ENCODE measurements at places on chromosomes 5 and 9.

GRCh38 chr9:135971111-135971766 is 10.1 kb upstream of the UBAC1 start:
- no peak for DNase-seq

DNA sequence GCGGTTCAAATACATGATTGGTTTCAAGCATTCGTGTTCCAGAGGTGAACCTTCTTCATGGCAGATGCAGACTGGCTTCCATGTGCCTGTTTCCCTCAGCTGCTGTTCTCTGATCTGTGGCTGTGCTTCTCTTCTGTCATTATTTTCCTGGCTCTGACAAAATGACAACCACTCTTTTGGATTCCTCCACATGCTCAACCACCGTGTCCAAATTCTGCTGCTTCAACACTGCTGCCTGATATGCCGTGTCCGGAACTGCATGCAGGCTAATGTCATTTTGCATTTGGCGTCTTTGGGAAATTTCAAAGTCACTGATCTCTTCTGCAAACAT is 368.7 kb upstream of the ZNF608 start:
- DNase-seq, result no peak

DNA sequence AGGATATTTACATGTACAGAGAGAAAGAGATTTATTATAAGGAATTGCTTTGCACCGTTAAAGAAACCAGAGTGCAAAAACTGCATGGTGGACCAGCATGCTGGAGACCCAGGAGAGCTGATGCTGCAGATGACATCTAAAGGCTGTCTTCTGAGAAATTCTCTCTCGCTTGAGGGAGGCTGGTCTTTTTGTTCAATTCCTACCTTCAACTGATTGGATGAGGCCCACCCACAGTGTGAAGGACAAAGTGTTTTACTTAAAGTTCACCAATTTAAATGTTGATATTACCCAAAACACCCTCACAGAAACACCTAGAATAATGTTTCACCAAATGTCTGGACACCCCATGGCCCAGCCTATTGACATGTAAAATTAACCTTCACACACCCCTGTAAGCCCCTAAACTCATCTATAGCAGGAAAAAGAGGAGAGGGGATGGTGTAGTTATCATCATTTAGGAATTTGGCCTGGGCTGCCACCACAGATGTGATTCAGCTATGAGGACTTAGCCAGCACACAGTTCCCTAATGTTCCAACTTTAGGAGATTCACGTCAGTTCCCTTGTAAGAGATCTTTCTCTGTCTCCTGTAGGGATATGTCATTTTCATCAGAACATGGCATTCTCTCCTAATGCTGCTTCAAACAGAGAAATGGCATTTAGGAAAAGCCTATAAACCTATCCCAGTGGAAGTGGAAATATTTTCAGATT is 358.2 kb upstream of the TLE4 start:
- no peak for DNase-seq

DNA sequence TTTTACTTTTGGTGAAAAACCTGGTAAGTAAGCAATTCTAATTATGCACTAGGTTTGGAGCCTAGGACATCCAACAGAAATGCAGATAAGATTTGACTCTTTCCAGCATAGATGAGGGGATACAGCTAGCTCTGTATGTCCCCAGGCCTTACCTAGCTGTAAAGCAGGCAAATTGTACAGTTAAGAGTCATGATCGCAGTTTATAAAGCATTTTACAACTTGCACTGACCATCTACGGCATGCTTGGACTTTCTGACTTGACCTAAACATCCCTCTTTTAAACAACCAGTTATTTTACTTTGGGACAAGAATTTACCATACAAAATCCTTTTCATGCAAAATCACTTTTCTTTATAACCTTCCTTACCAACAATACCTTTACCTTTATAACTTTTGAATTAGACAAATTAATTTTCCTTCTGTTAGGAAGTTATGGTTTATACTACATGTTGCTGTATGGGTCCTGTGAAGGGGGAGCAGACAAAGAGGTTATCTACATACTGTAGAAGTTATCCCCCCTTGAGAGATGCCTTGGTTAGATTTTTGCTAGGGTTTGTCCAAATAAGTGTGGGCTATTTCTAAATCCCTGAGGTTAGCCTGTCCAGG is 36.8 kb downstream of the FGD3 start:
- no peak for DNase-seq

GRCh38 chr9:29637471-29638237 is 2064.4 kb upstream of the C9orf72 start:
- DNase-seq, result no peak

DNA sequence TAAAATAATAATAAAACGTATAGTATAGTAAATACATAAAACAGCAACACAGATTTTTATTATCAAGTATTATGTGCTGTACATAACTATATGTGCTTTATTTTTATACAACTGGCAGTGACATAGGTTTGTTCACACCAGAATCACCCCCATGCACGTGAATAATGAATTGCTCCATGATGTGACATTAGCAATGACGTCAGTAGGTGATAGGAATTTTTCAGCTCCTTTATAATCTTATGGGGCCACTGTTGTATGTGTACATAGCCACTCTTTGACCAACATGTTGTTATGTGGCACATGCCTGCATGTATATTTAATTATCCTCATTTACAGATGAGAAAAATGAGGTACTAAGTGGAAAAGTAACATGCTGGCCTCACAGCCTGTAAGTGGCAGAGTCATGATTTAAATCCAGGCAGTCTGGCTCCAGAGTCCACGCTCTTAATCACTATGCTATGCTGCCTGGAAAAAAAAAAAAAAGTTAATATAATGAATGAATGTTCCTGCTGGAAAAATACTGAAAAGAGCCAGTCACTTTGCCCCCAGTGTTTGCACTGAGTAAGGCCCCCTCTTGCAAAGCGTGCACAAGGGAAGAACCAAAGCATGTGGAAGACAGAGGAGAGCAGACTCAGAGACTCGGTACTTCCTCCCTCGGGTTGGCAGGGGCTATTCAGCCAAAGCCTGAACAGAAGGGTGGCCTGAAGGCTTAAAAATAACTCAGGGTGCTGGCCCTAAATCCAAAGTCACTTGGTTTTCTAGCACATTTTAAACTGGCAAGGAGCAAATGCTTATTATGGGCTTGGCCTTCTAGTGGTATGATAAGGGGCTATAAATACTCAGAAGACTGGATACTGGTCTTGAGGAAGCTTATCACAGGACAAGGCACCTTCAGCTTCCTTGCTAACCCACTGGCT is 206.8 kb downstream of the GLIS3 start:
- no peak for DNase-seq

DNA sequence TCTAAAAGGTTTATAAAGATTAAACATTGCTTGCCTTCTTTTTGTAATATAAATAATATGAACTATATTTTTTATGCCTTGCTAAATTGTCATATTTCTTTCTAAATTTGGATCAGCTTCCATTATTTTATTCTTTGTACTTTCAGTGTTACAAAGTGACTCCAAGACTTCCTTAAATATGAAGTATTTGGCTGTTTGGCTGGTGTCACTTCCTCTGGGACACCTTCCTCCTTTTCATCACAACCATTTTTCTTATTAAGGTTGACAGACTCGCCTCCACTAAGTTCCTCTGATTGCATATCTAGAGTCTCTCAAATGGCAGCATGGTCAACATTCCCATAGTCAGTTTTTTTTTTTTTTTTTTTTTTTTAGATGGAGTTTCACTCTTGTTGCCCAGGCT is 73.8 kb upstream of the SLC1A1 start:
- DNase-seq, result no peak

DNA sequence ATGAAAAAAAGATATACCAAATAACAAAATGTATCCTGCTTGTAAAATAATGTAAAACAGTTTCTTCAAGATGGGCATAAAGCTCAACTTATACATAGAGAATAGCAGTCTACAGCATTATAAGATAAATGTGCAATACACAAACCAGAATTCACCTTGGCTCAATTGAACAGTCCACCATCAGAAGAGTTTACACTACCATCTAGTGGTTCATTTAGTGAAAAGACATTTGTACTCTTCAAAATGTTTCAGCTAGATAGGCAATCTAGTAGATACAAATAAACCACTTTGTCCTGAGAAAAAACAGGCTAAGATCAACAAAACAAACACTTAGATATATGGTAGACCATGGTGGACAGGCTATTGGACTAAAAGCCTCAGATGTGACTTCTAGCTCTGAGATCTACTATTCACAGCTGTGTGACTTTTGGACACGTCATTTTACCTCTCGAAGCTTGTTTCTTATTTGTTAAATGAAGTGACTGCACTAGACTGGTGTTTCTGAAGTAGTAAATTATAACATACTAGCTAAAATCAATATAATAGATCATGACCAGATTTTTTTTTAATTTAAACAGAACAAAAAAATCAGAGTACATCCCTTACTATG is 22.1 kb upstream of the TPD52L3 start:
- peak; percentile 52 for DNase-seq

- no peak for DNase-seq
Observed at GRCh38 chr9:111023128-111023527, 15.1 kb downstream of the LPAR1 start.

GRCh38 chr5:146703899-146704298 is 174.7 kb downstream of the PPP2R2B start:
- DNase-seq, result no peak

GRCh38 chr5:94244921-94245320 is 373.5 kb downstream of the KIAA0825 start:
- DNase-seq, result no peak

DNA sequence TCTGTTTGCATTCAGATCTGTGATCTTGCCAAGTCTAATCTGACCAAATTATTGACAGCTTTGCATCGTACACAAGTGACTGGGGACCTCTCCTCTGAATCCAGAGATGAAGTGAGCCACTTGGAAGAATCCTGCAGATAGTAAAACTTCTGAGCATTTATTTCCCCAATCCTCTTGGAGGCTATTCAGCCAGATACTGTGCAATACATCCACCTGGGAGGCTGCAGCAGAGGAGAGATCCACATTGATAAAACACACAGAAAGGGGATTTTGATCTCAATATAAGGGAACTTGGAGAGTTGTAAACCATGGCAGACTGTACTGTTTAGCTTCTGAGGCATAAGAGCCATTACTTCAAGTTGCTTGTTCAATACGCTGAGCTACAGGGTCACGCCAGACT is 654.6 kb downstream of the MTRR start:
- DNase-seq, result no peak

- DNase-seq, result no peak
Observed at GRCh38 chr5:181114284-181114843, 16.6 kb downstream of the OR2V1 start.

DNA sequence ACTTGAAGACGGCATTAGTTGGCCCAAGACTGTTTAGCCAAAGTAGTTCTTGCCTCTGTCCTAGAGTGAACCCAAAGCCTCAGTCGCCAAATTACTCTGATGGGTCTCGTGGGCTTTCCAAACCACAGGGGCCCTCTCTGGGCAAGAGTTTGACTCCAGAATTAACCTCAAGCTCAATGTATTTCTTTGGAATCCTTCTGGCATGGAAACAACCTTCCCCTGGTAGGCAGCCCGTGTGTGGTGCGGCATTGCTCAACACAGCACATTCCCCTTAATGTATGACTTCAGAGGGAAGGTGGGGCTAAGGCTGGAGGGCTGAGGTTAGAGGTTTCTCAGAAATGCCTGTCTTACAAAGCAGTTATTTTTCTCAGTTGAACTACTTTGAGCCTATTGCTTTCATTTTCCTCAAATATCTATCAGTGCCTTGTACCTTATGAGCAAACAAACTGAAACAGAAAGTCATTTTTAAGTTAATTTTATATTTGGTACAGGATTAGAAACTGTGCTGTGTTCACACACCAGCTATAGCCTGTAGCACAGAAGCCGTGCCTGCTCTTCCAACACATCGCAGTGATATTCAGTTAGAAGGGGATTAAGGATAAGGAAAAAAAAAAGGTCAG is 123.9 kb upstream of the HAPLN1 start:
- DNase-seq, result no peak

GRCh38 chr9:6106711-6107339 is 91.4 kb upstream of the RANBP6 start:
- DNase-seq, result peak; percentile 1

DNA sequence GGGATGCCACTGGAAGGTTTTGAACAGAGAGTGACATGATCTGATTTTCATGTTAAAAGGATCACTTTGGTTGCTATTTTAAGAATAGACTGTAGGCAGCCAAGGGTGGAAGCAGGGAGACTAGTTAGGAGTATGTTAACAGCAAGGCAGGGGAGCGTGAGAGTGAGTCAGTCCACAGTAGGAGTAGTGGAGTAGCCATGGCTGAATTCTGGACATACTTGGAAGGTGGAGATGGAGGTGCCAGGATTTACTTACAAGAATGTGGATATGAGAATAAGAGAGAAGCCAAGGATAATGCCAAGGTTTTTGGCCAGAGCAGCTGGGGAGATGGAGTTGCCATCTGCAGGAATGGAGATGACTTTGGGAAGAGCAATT is 118.8 kb downstream of the GALNT10 start:
- no peak for DNase-seq

GRCh38 chr9:37464426-37465248 is 613 bp downstream of the ZBTB5 start:
- DNase-seq, result peak; percentile 90

DNA sequence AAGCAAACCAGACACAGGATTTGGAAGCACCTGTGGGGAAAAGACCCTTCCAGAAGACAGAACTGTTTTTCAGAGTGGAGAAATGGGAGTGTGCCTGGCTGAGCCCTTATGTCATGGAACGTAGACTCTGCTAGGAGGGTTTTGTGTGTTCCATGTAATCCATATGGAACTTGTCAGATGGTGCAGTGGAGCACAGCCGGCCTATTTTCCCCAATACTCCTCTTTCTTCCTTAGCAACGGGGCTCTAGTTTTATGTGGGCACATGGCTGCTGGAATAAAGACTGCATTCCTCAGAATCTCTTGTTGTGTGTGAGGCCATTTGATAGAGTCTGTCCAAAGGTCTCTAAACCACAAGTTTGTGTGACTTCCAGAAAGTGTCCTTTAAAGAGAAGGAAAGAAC is 284.0 kb downstream of the DRD1 start:
- no peak for DNase-seq

- no peak for DNase-seq
Observed at GRCh38 chr5:150126921-150127265, 28.8 kb downstream of the PDGFRB start.

GRCh38 chr5:173496129-173496882 is 120.1 kb downstream of the BOD1 start:
- DNase-seq, result no peak

GRCh38 chr9:129610473-129611306 is 10.2 kb downstream of the C9orf50 start:
- DNase-seq, result peak; percentile 43

DNA sequence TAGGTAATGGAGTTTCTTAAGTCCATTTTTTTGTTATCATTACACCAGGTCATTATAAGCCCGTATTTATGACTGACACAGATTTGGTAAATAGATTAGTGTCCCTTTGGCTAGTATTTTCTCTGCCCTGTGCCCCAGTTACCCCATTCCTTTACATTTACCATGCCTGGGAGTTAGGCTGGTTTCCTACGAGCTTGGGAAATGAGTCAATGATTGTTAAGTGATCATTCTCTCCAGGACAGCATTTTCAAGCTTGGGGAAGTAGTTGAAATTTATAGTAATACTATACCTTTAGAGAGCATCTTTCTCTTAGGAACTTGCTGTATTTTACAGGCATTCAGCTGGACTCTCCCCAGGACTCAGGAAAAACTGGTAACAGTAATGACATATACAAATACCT is 573.1 kb downstream of the TLE4 start:
- DNase-seq, result no peak

GRCh38 chr5:166068547-166069335 is 2222.7 kb upstream of the WWC1 start:
- DNase-seq, result no peak

- no peak for DNase-seq
Observed at GRCh38 chr5:78779771-78780616, 131.4 kb upstream of the LHFPL2 start.

- no peak for DNase-seq
Observed at GRCh38 chr5:98638111-98638510, 135.4 kb upstream of the RGMB start.

GRCh38 chr5:171624396-171624795 is 161.2 kb upstream of the SMIM23 start:
- no peak for DNase-seq

All from NCI-H1105 treated with DMSO at 0.1 percent for 48 hours (cell line).